Liver (tissue), 10 donors: ENCODE measurements at places on chromosomes 5 and 9. TPM values are rescaled to one million over a fixed set of nuclear protein-coding genes. Genes with fewer than 3 reads are reported as not detected.
A peak's percentile ranks its signal among the peaks of the same experiment; 100 is the strongest.

DNA sequence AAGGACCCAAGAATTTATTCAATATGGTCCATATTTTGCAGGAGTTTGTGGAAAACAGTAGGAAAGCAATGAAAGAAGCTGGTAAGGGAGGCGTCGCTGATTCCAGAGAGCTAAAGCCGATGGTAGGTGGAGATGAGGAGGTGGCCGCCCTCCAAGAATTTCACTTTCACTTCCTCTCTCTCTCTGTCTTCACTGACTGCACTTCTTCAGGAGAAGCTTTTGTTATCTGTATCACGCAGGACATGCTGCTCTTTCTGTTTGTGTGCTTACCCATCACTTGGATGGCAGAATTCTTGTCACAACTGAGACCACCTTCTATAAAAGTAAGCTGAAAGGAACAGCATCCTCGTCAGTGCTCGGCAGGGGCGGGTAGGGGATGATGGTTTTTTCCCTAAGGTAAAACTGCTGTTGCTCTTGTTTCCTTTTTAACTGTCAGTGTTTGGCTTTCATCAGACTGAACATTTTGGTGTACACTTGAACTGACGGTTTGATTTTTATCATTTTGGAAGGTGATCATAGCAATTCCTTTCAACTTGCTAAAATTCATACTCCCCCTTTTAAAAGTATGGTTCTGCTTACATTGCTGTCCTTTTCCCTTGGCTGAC is 62.4 kb upstream of the FSD1L start:
- H3K4me3 ChIP-seq: no peak overlapping the region
- H3K27me3 ChIP-seq: no peaks in the 10 kb centered on the region
- no peak for DNase-seq

- H3K36me3 ChIP-seq: peaks cover under 1% of the 10 kb centered on the region
- no peak overlapping the region for H3K27ac ChIP-seq
- H3K4me3 ChIP-seq: no peak overlapping the region
Measured at GRCh38 chr5:127088251-127088650, 14.9 kb upstream of the C5orf63 start.

GRCh38 chr5:406041-406440 is 36.9 kb upstream of the EXOC3 start:
- H3K36me3 ChIP-seq: no peaks in the 10 kb centered on the region
- no peak overlapping the region for H3K27ac ChIP-seq
- no peak overlapping the region for H3K4me3 ChIP-seq
- H3K4me1 ChIP-seq: no peaks in the 10 kb centered on the region
- no peak for DNase-seq
- no peaks in the 10 kb centered on the region for H3K27me3 ChIP-seq

DNA sequence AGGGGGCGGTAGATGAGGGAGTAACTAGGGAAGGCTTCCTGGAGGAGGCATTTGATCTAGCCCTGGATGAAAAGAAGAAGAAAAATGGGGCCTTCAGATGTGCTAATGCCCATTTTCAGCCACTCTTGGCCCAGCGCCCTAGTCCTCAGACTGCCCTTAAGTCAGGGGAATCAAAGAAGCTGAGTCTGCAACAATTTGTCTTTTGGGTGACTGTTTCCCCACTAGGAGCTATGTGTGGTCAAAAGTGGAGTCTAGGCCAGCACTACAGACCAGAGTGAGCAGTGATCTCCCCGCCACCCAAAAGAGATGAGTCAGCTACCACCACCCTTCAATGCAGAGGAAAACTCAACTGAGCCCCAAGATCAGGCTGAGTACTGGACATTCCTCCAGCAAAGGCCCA is 542.1 kb downstream of the BNC2 start:
- no peak overlapping the region for H3K4me3 ChIP-seq
- H3K36me3 ChIP-seq: no peaks in the 10 kb centered on the region
- no peak overlapping the region for H3K27ac ChIP-seq
- no peaks in the 10 kb centered on the region for H3K27me3 ChIP-seq

DNA sequence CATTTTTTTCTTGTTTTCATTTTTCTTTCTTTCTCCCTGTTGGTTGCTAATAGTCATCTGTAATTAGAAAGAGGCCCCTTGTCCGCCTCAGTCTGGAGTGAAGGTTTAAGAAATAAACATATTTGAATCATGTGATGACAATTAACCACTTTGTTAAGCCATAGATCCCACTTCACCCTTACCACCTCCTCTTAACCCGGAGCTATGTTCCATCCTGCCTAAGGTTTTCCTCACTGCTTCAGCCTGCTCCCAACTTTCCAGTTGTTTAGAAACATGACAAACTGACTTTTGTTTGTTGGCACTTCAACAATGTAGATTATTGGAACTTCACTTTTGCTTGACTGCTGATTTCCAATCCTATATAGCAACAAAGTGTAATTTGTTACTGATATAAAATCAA is 37.4 kb upstream of the SSBP2 start:
- H3K4me1 ChIP-seq: no peaks in the 10 kb centered on the region
- no peak overlapping the region for H3K4me3 ChIP-seq
- H3K27me3 ChIP-seq: no peaks in the 10 kb centered on the region
- H3K36me3 ChIP-seq: no peaks in the 10 kb centered on the region

GRCh38 chr5:31477516-31477915 is 54.4 kb downstream of the DROSHA start:
- H3K4me3 ChIP-seq: no peak overlapping the region
- no peak for DNase-seq
- H3K27ac ChIP-seq: no peak overlapping the region

GRCh38 chr5:116527582-116527981 is 47.0 kb downstream of the SEMA6A start:
- no peak for DNase-seq
- H3K4me1 ChIP-seq: peaks cover 8% of the 10 kb centered on the region
- no peak overlapping the region for H3K4me3 ChIP-seq
- H3K27me3 ChIP-seq: no peaks in the 10 kb centered on the region
- no peaks in the 10 kb centered on the region for H3K36me3 ChIP-seq

- no peak overlapping the region for H3K4me3 ChIP-seq
- no peak overlapping the region for H3K27ac ChIP-seq
- H3K36me3 ChIP-seq: peaks cover 30% of the 10 kb centered on the region
- peaks cover 24% of the 10 kb centered on the region for H3K4me1 ChIP-seq
- DNase-seq: no peak
Measured at GRCh38 chr9:124857533-124858162, 4.1 kb downstream of the RPL35 start.

GRCh38 chr5:138179277-138179857 is 455 bp downstream of the KIF20A start:
- H3K36me3 ChIP-seq: peaks cover 6% of the 10 kb centered on the region
- H3K27me3 ChIP-seq: no peaks in the 10 kb centered on the region
- peaks cover 3% of the 10 kb centered on the region for H3K4me1 ChIP-seq
- H3K27ac ChIP-seq: no peak overlapping the region
- no peak overlapping the region for H3K4me3 ChIP-seq
- peak; percentile 34 for DNase-seq

- no peaks in the 10 kb centered on the region for H3K4me1 ChIP-seq
- no peaks in the 10 kb centered on the region for H3K36me3 ChIP-seq
- no peaks in the 10 kb centered on the region for H3K27me3 ChIP-seq
- H3K4me3 ChIP-seq: no peak overlapping the region
- DNase-seq: peak; percentile 85
Measured at GRCh38 chr5:180868960-180869359, 7.9 kb upstream of the ZFP62 start.

DNA sequence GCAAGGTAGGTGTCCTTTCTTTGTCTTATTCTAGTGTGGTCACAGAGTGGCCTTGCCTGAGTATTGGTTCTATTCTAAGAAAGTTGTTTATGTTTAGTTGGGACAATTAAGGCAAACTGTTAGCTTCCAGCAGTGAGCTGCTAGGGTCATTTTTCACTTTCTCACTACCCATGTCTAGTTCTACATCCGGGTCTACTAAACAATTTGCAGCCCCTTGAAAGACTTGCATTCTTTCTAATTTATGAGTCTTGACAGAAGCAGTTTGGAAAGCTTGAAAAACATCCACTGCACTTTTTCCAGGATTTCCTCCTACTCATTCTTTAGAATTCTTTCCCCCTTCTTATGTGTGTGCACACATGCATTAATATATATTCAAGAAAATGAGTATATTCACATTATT is 892.2 kb upstream of the ACO1 start:
- H3K36me3 ChIP-seq: no peaks in the 10 kb centered on the region
- no peaks in the 10 kb centered on the region for H3K4me1 ChIP-seq
- no peak overlapping the region for H3K4me3 ChIP-seq

DNA sequence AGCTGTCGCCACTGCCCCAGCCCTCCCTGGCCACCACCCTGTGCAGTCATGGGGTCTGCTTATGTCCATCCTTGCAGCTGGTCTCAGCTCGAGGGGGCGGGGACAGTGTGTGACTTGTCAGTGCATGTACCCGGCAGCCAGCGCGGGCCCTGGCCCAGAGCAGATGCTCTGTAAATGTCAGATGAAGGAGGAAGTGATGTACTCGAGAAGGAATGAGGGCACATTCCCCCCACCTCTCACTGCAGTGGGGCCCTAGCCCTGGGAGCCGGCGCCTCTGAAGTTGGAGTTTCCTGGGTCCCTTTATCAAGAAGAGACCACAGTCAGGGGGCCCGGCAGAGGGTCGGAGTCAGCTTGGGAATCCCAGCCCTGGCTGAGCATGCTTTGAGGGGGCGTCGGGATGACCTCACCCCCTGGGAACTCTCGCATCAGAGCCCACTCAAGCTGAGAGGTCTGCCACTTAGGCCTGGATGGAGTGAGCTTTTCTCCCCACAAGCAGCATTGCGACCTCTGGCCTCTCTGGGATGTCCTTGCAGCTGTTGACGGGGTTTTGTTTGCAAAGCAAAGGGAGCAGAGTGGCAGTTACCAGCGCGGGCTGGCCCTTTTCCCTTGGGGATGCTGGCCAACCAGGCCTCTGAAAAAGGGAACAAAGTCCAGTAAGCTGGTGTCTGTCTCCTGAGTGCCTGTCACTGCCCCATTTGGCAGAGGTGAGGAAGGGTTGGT is 19.0 kb downstream of the NEURL1B start:
- H3K4me1 ChIP-seq: peaks cover 9% of the 10 kb centered on the region
- no peaks in the 10 kb centered on the region for H3K27me3 ChIP-seq
- H3K27ac ChIP-seq: peak overlapping the region; percentile 49
- H3K4me3 ChIP-seq: no peak overlapping the region

- no peak overlapping the region for H3K27ac ChIP-seq
- no peak for DNase-seq
Measured at GRCh38 chr5:79800979-79801827, 111.6 kb downstream of the CMYA5 start.

DNA sequence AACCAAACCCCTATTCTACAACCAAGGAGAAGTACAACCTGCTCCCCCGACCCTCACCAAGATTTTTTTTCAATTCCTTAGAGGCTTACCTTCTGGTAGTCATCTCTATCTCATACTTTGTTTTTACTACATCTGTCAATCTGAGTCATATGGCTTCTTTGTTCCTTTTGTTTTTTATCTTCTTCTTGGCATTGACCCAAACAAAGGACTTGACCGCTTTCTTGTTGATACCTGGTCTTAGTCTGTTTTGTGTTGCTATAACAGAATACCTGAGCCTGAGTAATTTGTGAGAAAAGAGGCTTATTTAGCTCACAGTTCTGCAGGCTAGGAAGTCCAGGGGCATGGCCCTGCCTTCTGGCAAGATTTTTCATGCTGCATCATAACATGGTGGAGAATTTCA is 352.7 kb downstream of the MLLT3 start:
- no peaks in the 10 kb centered on the region for H3K36me3 ChIP-seq
- no peaks in the 10 kb centered on the region for H3K4me1 ChIP-seq
- no peak overlapping the region for H3K27ac ChIP-seq

DNA sequence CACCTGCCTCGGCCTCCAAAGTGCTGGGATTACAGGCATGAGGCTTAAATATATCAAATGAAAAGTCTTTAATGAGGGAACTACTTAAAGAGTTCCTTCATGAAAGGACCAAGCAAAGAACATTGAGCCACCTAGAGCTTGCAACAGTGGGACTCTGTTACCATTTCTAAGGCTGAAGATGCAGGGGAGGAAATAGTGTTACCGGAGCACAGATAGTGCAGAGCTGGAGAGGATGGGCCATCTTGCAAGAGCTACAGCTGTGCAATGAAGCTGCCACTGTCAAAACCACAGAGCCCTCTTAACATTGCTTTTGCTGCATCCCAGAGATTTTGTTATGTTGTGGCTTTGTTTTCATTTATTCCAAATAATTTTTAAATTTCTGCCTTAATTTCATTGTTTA is 77.1 kb upstream of the NAA35 start:
- no peak overlapping the region for H3K4me3 ChIP-seq
- no peaks in the 10 kb centered on the region for H3K27me3 ChIP-seq
- DNase-seq: no peak
- H3K27ac ChIP-seq: no peak overlapping the region

GRCh38 chr9:112970939-112971338 is 41.1 kb downstream of the ZNF883 start:
- no peaks in the 10 kb centered on the region for H3K4me1 ChIP-seq
- no peak overlapping the region for H3K4me3 ChIP-seq
- DNase-seq: no peak

GRCh38 chr9:137110147-137110910 is 4.2 kb downstream of the DPP7 start:
- H3K27ac ChIP-seq: no peak overlapping the region
- H3K4me3 ChIP-seq: no peak overlapping the region
- H3K36me3 ChIP-seq: peaks cover 26% of the 10 kb centered on the region
- peaks cover 4% of the 10 kb centered on the region for H3K4me1 ChIP-seq
- no peak for DNase-seq

GRCh38 chr9:549455-549997 is 292.0 kb upstream of the DMRT1 start:
- H3K27ac ChIP-seq: no peak overlapping the region
- no peak overlapping the region for H3K4me3 ChIP-seq
- DNase-seq: no peak
- H3K27me3 ChIP-seq: peaks cover 15% of the 10 kb centered on the region

DNA sequence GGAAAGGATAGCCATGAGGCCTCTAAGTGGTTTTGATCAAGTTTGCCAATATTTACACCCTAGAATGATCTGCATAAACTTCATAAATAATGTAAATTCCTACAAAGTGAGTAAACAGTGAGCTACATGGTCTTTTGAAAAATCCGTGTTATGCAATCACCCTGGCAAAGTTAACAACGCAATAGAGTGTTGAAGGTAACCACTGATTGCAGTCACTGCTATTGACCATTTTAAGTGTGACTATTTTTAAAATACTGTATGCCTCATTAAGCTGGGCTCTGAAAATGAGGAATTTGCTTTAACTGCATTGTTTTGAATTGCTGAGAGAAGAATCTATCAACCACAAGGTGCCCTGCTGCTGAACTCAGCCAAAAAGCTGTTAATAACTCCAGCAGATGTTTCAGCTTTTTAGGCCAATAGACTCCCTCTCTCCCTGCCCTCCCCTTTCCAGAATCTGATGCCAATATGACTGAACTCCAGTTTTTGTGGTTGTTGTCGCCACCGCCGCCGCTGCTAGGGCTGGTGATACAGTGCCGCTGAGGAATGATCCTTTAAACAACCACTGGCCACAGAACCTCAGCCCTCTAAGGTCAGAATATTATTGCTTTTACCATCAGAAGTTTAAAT is 35.3 kb upstream of the SMARCA2 start:
- no peaks in the 10 kb centered on the region for H3K27me3 ChIP-seq
- peaks cover 6% of the 10 kb centered on the region for H3K4me1 ChIP-seq
- DNase-seq: no peak

Gene FAM221B
- total RNA-seq: not detected

Gene SPATA31E1
- not detected for total RNA-seq

Gene C9orf153
- 0.42 TPM for total RNA-seq

Gene AK8
- 0.14 TPM for total RNA-seq

Gene OBP2B
- total RNA-seq: not detected

Gene DTWD2
- 10.7 TPM for total RNA-seq

Gene SYK
- 15.4 TPM for total RNA-seq

Gene WDR31
- 1.1 TPM for total RNA-seq
